ENCODE measurements at places on chromosomes 2 and 18.

DNA sequence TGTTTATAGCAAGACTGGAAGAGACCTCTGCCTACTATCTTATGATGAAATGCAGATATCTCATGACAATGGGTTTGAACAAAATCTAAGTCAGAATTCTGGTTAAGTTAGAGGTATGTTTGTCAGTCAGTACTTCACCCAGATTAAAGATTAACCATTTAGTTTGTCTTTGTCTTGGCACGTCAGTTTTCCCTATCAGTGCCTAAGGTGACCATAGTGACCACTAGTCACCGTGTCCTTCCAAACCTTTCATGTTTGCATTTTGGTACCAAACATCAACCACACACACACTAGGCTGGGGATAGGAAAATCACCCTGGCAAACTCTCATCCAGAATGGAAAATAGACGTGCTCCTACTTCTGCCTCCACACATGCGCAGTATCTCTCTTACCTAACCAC is 248.9 kb downstream of the PIEZO2 start:
- DNase-seq: no peak

DNA sequence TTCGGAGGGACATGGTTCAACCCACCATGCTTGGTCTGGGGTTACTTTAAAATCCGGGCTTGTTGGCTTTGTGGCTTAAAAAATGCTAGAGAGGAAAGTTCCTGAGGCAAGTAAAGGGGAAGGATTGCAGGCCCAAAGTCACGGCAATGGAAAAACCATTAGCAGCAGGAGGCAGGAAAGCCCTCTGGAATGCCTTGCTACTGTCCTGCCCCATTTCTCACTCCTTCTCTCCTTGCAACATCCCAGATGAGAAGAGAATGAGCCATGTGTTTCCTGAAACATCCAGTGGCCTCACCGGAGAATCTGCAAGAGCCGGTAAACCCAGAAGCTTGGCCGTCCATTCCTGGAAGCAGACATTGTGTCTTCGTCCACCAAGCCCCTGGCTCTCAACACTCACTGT is 97.4 kb upstream of the LCLAT1 start:
- no peak for DNase-seq

DNA sequence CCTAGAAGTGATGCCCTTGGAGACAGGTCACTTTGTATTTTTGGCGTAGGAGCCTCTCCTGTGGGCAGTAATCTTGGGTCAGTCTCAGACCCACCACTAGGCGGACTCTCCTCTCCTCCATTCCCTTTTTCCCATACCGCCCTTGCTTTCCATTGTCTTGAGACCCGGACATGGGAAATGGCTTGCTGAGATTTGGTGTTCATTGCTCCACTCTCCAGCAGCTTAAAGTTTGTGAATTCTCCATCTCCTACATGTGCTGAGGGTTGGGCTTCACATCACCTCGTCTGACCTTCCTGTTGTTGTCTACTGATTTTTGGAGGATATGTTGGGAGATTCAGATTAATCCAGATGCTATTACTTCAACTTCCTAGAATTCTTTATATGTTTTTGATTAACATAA is 159.2 kb upstream of the RAB12 start:
- no peak for DNase-seq

DNA sequence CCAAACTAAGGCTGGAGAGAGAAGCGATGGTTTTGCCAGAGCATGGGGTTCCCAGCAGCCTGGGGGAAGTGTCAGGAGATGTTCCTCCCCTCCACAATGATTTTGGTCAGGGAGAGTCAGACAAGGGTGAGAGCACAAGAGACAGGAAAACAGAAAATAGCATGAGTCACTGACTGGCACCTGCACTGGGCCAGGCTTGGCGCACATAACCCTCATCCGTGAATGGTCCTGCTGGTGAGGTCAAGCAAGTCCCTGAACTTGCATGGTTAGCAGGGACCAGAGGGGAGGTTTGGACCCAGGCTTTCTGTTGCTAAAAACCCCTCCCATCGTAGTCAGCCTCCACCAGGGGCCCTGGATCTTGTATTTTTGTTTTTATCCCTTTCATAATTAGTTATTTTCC is 174.5 kb upstream of the MYT1L start:
- DNase-seq: no peak

DNA sequence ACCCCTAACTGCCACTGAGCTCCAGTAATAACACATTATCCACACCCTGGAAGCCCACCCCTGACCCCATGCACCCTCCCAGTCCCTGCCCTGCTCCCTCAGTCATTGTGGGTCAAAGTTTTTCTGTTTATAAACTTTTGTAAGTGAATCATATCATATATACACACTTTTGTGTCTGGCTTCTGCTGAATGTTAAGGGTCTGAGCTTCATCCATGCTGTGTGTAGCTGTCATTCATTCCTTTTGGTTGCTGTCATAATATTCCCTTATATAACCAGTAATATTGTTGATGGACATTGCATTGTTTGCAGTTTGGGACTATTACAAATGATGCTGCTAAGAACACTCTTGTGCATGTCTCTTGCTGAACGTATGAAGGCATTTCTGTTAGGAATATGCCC is 14.5 kb downstream of the CNNM4 start:
- DNase-seq: no peak

DNA sequence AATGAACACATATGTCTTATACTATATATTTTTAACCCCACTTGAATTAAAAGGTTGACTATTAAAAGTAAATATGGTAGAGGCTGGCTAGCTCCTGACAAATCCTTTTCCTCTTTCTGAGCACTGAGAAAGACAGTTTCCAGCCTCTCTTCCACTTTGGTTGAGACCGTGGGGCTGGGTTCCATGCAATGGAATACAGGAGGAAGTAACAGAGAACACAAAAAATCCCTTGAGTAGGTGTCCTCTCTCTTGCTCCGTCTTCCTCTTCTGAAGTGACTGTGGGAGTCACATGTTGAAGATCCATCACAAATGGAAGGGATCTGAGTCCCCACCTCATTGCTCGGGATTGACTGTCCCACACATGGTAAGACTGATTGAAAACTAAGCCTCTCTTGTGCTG is 36.6 kb upstream of the SIGLEC15 start:
- DNase-seq: no peak

DNA sequence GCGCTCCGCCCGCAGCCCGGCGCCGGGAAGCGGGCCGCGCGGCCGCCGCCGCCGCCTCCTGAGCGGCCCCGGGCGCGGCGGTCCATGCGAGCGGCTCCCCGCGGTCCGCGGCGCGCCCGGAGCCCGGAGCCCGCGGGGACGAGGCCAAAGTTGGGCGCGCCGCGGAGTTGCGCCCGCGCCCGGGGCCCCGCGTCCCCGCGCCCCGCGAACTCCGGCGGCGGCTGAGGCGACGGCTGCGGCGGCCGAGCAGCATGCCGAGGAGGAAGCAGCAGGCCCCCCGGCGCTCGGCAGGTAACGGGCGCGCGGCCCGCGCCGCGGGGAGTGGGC is 992 bp downstream of the TSHZ1 start:
- peak; percentile 32 for DNase-seq

Data from germinal center (tissue), 1 donor.